ENCODE measurements at places on chromosomes 3 and 15.

DNA sequence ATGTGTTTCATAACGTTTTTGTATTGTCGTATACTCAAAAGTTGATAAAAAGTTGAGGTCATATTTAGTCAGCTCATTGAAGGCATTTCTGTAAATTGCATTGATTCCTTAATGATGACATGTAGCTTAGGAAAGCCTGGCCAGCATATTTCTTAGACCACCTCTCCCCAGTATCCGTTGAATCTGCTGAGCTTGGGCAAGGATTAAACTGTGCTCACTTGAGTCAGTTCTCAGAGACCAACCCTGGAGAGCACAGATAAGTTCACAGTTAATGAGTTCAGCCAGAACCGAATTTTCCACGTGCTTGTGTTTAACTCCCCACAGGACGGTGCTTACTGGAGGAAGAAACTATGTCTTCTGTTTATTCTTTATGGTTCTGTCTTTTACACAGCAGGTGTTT, 132.7 kb downstream of the SLC25A26 start:
- no peak overlapping the region for H3K4me3 ChIP-seq
- no peaks in the 10 kb centered on the region for H3K36me3 ChIP-seq
- no peaks in the 10 kb centered on the region for H3K4me1 ChIP-seq
- H3K27me3 ChIP-seq = no peaks in the 10 kb centered on the region

DNA sequence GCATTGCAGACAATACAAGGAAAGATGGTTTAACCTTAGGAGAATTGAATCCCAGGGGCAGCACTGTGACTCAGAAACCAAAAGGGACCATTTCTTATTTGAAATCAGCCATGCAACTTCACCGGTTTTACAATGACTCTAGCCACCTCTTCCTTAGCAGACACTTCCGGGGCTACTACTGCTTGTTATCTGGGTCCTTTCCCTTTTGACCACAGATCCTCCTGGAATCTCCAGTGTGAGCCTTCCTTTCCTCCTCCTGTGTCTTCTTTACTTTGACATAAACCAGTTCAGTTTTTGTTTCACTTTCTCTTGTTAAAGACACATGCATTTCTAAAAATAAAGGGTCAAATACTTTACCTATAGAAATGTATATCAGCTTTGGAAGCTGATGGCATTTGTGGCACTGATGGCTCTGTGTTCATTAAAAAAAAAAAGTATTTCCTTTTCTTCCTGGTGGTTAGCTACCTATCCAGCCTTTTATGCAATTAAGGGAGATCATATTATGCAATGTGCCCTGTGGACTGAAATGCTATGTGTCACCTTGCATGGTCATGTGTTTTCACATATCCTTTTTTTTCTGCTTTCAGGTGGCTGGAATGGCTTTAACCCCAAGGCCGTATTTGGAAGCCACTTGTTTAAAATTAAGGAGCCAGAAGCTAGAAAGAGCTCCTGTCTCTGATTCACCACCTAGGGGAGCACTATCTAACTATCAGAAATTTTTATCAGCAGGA, 296.2 kb downstream of the CHL1 start:
- no peaks in the 10 kb centered on the region for H3K27me3 ChIP-seq
- H3K27ac ChIP-seq = no peak overlapping the region
- no peak overlapping the region for H3K4me3 ChIP-seq
- H3K36me3 ChIP-seq = no peaks in the 10 kb centered on the region
- H3K4me1 ChIP-seq = no peaks in the 10 kb centered on the region

- H3K27ac ChIP-seq = no peak overlapping the region
- H3K36me3 ChIP-seq = no peaks in the 10 kb centered on the region
Observed at GRCh38 chr15:67013696-67014095, 51.7 kb upstream of the SMAD3 start.

- H3K4me3 ChIP-seq = no peak overlapping the region
- H3K27me3 ChIP-seq = no peaks in the 10 kb centered on the region
- DNase-seq = no peak
Observed at GRCh38 chr3:128553560-128553959, 60.6 kb upstream of the GATA2 start.

DNA sequence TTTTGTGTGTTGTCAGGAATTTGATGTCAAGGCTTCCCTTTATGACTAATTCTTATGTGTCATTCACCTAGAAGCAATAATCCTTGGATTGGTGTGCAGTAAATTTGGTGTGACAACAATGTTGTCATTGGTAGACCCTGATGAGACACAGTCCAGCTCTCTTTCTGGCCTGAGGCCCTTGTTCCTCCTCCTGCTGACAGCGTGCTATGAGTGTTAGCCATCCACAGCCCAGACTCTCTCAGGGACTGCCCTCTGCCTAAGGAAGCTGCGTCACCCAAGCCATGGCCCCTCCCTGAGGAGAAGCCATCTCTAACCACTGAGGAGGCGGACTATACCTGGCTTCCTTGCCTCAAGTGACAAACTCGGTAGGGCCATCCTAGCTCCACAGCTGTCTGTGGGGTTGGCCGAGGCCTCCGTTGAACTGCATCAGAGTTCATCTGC, 13.3 kb upstream of the TM4SF1 start:
- H3K4me3 ChIP-seq = no peak overlapping the region
- no peak overlapping the region for H3K27ac ChIP-seq
- H3K4me1 ChIP-seq = peaks cover 25% of the 10 kb centered on the region
- H3K36me3 ChIP-seq = no peaks in the 10 kb centered on the region

DNA sequence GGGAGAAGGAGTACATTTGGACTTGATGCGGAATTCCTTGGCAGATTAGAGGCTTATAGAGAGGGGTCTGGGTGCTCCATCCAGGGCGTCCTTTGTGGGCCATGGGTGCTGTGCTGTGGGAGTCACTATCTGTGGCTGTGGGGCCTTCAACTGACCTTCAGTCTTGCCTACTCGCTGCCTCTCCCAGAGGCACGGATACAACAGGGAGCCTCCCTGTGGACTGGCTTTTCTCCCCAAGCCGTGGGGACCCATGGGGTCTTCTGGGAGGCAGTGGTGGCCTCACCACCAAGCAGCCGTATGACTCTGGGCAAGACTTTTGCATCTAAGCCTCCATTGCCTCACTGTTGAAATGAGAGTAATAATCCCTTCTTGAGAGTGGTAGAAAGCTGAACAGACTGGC, 83.9 kb downstream of the PDCD6IP start:
- no peaks in the 10 kb centered on the region for H3K4me1 ChIP-seq
- no peak overlapping the region for H3K4me3 ChIP-seq
- H3K27me3 ChIP-seq = no peaks in the 10 kb centered on the region
- no peaks in the 10 kb centered on the region for H3K36me3 ChIP-seq
- DNase-seq = no peak

Data from thyroid gland (tissue), 4 donors.